H54 (cell line): ENCODE measurements at places on chromosomes 11 and 22.

DNA sequence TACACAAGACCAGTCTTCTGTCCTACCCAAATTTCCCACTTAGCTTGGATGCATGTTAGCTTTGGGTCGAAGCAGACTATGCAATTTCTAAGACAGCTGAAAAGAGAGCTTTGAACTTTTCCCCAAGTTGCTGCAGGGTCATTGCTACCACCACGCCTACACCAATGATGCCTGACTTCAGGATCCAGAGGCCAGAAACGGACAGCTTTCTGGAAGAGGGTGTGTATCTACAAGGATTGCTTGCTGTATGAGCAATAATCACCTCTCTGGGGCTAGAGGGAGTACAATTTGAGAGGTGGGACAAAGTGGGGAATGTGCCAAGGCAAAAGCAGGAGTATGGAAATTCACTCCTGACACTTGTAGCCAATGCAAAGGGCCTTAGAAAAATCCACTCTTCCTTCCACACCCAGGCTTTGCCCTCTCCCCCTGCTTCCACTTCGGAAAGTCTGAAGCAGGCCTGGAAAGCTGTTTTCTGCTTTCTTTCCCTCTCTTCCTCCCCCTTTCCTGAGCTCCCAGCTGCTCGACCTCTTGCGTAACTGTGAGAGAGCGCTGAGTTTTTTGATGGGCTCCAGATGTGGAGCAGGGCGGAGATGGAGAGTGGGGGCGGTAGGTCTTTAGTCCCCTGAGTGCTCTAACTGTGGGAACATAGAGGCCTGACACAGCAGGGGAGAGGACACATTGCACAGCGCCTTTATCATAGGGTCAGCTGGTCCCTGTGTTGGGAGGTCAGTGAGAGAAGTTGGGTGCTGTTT is 2.1 kb upstream of the PHLDB1 start:
- DNase-seq: no peak

GRCh38 chr11:285894-286220 is 3.1 kb upstream of the PGGHG start:
- DNase-seq: no peak

- DNase-seq: no peak
Observed at GRCh38 chr11:125182573-125182972, 18.0 kb downstream of the PKNOX2 start.

DNA sequence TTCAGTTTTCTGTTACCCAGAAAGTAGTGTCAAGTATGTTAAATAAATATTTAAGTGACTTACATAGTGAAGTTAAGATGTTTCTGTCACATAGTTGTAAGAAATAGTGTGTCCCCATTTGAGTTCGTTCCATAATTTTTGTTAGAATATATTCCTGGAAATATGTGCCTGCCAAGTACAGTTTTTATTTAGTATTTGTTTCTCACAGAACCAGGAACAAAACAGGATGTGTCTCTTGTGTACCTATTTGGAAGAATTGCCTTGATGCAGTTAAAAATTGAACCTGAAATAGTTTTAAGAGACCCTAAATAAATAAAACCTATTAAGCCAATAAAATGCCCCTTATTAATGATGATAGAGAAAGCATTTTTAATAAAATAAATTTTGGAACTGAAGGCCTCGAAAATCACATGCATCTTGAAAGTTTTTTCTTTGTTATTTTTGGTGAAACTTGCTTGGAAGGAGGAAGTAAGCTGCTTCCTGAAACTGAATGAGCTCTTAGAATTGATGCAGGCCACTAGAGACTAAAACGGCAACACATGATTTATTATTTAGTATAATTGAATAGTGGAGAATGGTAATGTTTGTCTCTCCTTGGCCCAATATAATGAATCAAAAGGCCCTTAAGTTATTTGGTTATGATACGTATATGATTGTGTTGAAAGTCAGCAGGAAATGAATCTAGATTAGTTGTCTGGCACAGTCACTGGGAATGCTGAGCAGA is 55.9 kb downstream of the SWAP70 start:
- no peak for DNase-seq

GRCh38 chr11:78216571-78217287 is 28.0 kb downstream of the USP35 start:
- peak; percentile 70 for DNase-seq

DNA sequence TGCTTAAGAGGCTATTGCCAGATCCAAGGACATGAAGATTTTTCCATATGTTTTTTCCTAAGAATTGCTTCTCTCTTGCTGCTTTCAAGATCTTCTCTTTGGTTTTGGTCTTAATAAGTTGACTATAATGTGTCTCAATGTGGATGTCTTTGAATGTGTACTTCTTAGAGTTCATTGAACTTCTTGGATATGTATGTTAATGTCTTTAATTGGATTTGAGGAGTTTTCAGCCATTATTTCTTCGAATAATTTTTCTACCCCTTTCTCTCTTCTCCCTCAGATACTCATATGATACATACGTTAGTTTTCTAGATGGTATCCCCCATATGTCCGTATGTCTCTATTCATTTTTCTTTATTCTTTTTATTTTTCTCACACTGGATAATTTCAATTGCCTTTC is 13.2 kb downstream of the CABIN1 start:
- DNase-seq: no peak

DNA sequence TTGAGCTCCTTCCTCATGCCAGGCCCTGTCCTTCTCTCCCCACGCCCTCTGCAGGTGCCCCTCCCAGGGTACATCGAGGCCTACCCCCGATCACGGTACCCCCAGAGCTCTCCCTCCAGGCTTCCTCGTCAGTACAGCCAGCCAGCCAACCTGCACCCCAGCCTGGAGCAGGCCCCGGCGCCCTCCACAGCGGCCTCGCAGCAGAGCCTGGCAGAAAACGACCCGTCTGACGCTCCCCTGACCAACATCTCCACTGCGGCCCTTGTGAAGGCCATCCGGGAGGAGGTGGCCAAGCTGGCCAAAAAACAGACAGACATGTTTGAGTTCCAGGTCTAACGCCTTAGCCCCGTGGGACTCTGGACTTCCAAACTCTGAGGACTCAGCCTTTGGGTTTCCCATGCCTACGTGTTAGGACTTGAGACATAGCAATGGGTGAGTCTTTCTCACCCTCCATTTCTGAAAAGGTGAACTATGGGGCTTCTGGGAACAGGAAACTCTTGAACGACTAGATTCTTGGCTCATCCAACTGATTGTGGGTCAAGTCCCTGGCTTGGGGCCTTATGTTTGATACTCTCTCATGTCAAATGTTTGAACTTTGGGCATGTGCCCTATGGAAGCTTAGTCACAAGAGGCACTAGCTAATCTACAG is 32.7 kb downstream of the C11orf91 start:
- DNase-seq: no peak

GRCh38 chr11:47773882-47774281 is 6.7 kb upstream of the FNBP4 start:
- DNase-seq: no peak

- DNase-seq: no peak
Observed at GRCh38 chr11:65454311-65454695, 31.7 kb downstream of the NEAT1 start.

- DNase-seq: no peak
Observed at GRCh38 chr11:73343076-73343873, 32.9 kb upstream of the RELT start.

DNA sequence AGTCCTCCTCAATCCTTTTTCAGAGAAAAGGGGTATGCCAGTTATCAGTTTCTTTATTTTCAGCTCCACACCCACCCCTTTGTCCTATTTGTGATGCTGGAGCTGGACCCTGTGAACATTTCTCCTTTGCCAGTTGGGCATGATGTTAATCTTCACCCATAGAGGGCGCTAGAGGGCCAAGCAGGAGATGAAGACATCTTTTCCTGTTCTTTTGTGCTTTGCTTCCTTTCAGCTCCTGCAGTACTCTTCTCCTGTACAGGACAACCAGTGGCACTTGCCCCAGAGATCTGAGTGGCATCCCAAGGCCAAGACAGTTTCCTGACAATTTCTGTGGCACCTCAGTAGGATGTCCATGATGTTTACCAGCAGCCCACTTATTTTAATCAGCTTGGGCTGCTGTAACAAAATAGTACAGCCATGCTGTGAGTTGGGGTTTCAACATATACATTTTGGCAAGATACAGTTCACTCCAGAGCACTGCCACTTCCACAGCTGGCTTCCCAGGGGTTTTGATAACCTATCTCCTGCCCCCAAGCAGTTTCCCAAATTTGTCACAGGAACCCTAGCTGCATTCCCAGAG is 4.6 kb downstream of the SAA2 start:
- DNase-seq: peak; percentile 25

- DNase-seq: no peak
Observed at GRCh38 chr11:108947654-108948570, 283.0 kb downstream of the DDX10 start.

DNA sequence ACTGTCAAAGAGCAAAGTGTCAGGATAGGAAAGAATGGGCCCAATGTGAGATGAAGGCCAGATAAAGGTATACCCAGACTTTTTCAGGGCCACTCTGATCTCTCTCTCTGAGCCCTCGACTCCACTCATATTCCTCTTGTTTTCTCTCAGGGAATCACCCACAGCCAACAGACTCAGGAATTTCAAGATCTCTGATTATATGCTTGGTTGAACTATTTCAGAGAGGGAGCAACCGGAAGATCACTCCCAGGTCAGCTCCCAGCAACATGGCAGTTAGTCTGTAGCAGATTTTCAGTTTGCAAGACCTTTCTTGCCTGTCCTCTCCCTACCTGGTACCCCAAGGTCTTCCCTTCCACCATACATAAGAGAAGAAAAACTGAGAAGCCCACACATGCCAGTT is 102.5 kb downstream of the C11orf58 start:
- no peak for DNase-seq

DNA sequence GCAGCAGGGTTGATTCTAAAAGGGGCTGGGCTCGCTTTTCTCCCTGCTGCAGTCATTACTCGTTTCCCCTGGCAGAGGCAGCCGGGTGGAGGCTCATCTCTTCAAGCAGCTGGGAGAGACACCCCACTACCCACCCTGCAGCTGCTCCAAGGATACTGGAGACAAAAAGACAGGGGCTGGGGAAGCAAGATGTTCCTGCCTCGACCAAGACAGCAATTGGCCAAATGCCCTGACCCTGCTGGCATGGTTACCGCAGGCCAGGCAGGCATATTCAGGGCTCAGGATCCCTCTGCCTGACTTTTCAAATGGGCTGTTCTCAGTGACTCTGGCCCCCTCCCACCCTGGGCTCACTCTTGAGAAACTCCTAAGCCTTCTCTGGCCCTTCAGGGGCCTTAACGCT is 6.8 kb upstream of the RGL4 start:
- DNase-seq: no peak

- DNase-seq: no peak
Observed at GRCh38 chr22:26485013-26485412, 1.3 kb downstream of the SRRD start.

DNA sequence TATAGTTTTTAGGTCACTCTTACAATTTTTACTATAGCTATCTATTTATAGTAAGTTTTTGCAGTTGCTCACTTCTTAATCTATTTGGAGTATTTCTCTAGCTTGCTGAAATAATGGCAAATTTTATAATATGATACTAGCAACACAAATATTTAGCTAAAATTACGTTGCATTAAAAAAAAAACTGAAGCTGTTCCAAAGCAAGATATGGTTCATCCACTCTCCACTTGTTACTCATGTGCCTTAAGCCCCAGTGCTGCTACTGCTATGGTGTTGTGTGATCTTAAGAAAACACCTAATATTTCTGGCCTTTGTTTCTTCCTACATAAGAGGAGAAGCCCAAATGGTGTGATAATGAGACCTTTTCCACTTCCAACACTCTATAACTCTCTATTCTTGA is 479 bp downstream of the MMP3 start:
- DNase-seq: no peak

GRCh38 chr11:122917311-122917710 is 34.8 kb downstream of the JHY start:
- no peak for DNase-seq

GRCh38 chr22:38755155-38755910 is 465 bp downstream of the SUN2 start:
- DNase-seq: peak; percentile 88

DNA sequence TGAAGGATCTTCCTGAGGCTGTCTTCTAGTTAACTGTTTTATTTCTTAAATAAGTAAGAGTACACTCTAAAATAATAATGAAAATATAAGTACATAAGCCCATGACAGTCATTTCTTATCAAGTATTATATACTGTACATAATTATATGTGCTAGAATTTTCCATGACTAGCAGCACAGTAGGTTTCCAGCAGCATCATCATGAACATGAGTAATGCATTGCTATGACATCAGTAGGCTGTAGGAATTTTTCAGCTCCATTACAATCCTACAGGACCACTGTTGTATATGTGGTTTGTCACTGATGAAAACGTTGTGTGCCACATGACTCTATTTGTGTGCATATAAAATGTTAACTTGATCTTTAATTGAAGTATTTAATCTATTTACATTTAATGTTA is 22.0 kb downstream of the ZNF202 start:
- DNase-seq: no peak

- DNase-seq: peak; percentile 5
Observed at GRCh38 chr11:109939166-109939810, 153.9 kb upstream of the ZC3H12C start.
